ENCODE measurements at places on chromosomes 4 and X. TPM values are rescaled to one million over a fixed set of nuclear protein-coding genes. Genes with fewer than 3 reads are reported as not detected.

GRCh38 chrX:18119856-18120255, 100.8 kb downstream of the BEND2 start:
- no peaks in the 10 kb centered on the region for H3K4me1 ChIP-seq
- DNase-seq, result no peak
- no peak overlapping the region for H3K4me3 ChIP-seq
- H3K27ac ChIP-seq, result no peak overlapping the region
- no peaks in the 10 kb centered on the region for H3K36me3 ChIP-seq
- H3K27me3 ChIP-seq, result no peaks in the 10 kb centered on the region

DNA sequence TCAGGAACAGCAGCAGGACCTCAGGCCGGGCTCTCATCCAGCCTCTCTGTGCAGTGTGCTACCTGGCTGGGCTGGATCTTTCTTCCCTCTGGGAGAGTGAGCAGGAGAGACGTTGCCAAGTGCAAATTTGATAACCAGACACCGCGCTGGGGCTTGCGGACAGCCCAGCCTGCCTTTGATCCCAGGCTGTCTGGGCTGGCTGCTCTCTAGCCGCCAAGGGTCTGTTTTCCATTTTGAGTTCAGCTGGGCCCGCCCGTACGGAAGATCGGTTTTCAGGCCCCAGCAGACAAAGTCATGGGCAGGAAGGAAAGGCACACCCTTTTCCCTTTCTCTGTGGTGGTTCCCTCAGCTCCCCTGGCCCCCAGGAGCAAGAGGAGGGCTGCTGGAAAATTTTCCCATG, 90.2 kb downstream of the CPZ start:
- H3K27ac ChIP-seq, result no peak overlapping the region
- DNase-seq, result no peak
- no peaks in the 10 kb centered on the region for H3K4me1 ChIP-seq

- no peak overlapping the region for H3K4me3 ChIP-seq
- no peak overlapping the region for H3K27ac ChIP-seq
- no peaks in the 10 kb centered on the region for H3K36me3 ChIP-seq
- no peaks in the 10 kb centered on the region for H3K27me3 ChIP-seq
Observed at GRCh38 chrX:9676306-9676705, 89.3 kb downstream of the GPR143 start.

- H3K27me3 ChIP-seq, result no peaks in the 10 kb centered on the region
- no peak for DNase-seq
- no peaks in the 10 kb centered on the region for H3K4me1 ChIP-seq
- H3K4me3 ChIP-seq, result no peak overlapping the region
- no peaks in the 10 kb centered on the region for H3K36me3 ChIP-seq
Observed at GRCh38 chr4:62256479-62256878, 1056.4 kb downstream of the ADGRL3 start.

DNA sequence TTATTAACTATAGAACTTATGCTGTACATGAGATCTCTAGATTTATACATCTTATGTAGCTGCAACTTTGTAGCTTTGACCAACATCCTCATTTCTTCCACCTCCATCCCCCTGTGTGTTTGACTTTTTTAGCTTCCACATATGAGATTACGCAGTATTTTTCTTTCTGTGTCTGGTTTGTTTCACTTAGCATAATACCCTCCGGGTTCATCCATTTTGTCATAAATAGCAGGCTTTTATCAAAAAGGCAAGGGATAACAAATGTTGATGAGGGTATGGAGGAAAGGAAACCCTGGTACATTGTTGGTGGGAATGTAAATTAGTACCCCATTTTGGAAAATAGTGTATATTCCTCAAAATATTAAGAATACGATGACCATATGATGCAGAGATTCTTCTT, 116.4 kb upstream of the DGKK start:
- no peak overlapping the region for H3K4me3 ChIP-seq
- H3K27me3 ChIP-seq, result no peaks in the 10 kb centered on the region
- H3K36me3 ChIP-seq, result no peaks in the 10 kb centered on the region
- DNase-seq, result no peak
- no peak overlapping the region for H3K27ac ChIP-seq
- no peaks in the 10 kb centered on the region for H3K4me1 ChIP-seq

RNF150 gene
- 2.7 TPM for total RNA-seq

ZNF185 gene
- total RNA-seq, result 2.2 TPM

MAGEA2B gene
- total RNA-seq, result not detected

FRMD7 gene
- not detected for total RNA-seq
